ENCODE measurements at places on chromosomes 1 and 21.

DNA sequence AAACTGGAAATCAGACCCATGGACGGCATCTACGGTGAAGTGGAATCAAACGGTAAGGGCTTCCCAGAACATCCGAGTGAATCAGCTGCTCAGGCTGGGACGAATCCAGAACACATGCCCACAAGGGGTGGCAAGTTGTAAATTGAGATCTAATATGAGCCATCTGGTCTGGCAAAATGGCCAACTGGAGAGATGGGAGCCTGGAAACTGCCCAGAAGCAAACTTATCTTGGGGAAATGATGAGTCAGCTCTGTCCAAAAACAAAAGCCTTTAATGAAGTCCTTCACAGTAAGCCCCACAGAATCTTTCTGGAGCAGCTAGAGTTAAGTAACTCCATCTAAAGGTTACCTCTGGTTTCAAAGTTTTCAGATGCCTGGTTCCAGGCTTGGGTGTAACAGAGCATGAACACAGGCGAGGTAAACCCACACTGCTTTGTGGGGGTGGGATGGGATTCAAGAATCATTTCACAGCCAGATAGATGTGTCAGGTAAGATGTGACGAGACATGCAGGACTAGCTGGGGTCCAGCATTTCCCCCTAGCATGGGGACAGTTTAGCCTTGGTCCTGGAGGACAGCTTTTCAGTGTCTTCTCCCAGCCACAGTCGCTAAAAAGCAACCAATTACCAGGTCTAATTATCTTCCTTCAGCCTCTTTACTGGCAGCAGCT is 10.5 kb upstream of the SRP9 start:
- peak; percentile 61 for DNase-seq

DNA sequence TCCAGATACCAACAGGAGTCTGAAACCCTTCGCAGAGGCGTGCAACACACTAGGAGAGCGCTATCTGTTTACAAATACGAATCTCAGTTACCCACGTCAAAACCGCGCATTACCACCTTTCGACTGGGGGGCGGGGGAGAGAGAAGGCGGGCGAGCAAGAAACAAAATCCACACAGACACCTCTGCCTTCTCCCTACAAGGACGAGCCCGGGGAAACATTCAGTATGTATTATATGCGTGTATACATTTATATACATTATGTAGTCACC is 722 bp downstream of the TUT4 start:
- peak; percentile 35 for DNase-seq

- DNase-seq = no peak
These were observed 90.5 kb upstream of the JAK1 start for GRCh38 chr1:65056866-65057265.

DNA sequence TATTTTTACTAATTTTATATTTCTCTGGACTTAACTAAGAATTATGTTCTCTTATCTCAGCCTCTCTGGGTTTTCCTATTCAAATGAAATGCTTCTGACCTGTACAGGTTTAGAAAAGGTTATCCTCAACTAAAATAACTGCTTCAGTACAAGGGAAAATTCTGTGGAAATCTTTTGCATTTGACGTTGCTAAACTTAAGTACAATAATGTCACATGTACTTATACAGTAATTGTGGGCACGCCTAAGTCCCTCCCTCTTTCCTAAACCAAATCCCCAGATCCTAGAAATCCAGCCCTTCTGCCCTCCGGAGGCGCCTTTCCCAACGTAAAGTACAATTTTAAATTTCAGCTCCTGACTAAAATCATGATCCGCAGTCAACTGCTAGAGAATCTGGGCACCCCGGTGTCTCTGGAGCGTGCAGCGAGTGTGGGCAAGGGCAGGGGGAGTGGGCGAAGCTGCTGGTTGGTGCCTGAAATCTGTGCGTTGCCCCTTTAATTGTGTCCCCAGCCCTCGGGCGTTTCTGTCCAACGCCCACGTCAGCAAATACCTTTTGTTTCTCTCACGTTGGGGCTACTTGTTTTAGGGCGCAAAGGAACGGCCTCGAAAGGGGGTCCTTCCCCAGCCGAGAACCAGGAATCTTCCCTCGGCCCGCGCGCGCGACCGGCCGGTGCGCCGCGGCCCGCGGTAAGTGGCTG is at the start of gene ZBTB8A:
TSS of gene ZBTB8A (plus strand) at position 541 of the 697 bp plus-strand sequence. CDS start 53,505 bp downstream, outside the sequence.
- peak; percentile 53 for DNase-seq

- no peak for DNase-seq
These were observed 172.4 kb downstream of the CLIC6 start for GRCh38 chr21:34841154-34841553.

DNA sequence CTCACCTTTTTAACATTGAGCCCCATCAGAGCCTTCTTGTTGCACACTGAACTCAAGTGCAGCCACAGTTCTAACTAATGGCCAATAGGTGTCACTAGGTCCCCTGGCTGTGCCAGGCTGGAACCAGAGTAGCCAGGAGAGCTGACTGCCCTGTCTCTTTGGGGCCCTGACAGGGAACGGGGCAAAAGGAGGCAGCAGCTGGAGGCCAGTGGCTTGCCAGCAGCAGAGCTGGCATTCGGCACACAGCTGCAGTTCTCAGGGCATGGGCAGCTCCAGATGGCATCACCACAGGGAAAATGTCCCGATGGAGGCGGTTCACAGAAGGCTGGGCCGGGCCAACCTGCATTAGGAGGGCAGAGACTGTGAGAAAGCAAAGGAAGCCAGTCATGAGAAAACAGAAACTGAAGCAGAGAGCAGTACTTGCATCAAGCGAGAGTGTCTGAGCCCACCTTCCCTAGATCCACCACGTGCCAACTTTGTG is 188.6 kb downstream of the FCRL5 start:
- DNase-seq = peak; percentile 12

GRCh38 chr1:153428791-153429190 is 12.5 kb downstream of the S100A7A start:
- no peak for DNase-seq

DNA sequence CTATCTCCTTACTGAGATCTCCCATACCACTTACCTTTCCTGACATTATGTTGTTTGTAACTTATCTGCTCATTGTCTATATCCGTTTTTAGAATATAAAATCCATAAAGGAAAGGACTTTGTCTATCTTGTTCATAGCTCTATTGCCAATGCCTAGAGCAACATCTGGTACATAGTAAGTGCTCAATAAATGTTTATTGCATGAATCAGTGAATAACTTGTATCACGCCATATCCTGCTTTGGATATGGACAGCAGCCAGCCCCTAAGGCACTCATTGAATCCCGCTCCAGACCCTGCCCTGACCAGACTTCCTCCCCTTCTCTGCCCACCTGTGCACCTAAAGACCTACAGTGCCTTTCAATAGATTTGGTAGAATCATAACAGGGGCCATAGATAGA is 298.1 kb upstream of the PLXNA2 start:
- no peak for DNase-seq

DNA sequence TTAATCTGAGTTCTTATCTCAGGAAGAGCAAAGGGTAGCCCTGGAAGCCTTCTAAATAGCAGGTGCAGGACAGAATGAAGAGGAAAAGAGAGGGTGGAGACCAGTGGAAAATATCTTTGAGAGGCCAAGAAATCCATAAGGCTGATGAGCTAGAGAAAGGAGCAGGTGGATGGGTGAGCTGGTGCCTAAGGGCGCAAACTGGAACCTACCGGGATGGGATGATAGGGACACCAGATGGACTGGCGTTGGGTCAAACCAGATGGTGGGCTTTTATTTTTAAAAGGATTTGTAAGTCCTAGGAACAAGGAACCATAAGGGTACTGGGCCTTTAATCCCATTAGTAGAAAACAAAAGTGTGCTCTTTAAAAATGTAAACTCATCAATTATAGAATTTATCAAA is 59.7 kb downstream of the RGL1 start:
- peak; percentile 15 for DNase-seq

DNA sequence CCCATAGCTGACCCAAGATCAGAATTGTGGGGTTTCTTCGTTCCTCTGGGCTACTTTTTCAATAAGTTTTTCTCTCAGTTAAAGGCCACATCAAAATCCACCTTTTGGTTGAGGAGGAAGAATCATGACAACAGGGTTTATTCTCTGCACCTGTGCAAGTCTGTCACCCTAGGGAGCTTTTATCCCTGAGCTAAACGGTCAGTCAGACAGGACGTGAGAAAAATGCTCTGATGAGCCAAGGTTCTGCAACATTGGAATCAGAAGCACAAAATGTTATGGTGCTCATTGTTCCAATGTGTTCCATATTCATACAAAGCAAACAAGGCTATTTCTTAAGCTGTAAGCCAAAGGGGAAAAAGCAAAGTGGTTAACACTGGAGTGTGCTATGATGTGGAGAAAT is 7.4 kb upstream of the ERICH3 start:
- no peak for DNase-seq

- no peak for DNase-seq
These were observed 17.6 kb downstream of the GPR137B start for GRCh38 chr1:236159704-236160539.

DNA sequence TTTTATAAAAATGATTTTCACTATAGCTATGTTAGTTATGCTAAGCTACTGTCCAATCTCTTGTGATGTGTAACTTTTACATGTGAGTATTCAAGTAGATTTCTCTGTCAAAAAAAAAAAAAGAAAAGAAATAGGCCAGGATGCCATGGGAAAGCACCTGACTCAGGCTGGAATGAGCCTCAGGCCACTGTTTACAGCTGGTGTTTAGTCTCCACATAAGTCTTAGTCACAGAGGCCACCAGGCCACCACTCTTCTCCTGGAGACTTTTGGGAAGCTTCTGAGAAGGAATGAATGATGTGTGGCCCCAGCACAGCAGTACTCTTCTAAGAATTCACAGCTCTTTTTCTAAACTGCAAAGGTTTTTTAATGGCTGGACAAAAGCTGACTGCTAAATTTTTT is 48.9 kb downstream of the CHML start:
- DNase-seq = no peak

GRCh38 chr1:231611851-231612250 is 14.7 kb upstream of the DISC1 start:
- no peak for DNase-seq
